Activated T-cell treated with anti-CD3 and anti-CD28 coated beads, Interleukin-2, amount 50 U/mL, for 1 hour (primary cell): ENCODE measurements at places on chromosomes 12 and 14.

- no peak for DNase-seq
These were observed 68.4 kb downstream of the SYT1 start for GRCh38 chr12:78933014-78933413.

- no peak for DNase-seq
These were observed 4.3 kb downstream of the FRS2 start for GRCh38 chr12:69474456-69474855.

DNA sequence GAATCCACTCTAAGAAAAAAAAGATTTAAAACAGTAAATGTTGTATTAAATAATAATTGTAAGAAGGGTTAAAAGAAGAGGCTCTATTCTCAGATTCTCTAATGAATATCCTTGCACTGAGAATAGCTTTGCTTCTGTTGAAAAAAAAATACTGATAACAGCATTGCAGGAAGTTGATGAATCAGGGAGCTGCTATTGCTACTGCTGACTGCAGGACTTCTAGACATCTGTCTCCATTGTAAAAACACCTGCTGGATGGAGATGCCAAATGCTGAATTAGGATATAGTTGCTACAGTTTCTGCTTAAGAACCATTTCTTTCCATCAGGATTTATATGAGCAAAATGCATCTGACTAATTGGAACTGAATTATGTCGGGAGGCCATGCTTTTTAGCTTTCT lies 50.3 kb upstream of the ANP32D start:
- DNase-seq, result no peak

- DNase-seq, result no peak
These were observed 220.2 kb downstream of the SLC41A2 start for GRCh38 chr12:104737791-104738301.
